ENCODE measurements at places on chromosomes 12 and 14. TPM values are rescaled to one million over a fixed set of nuclear protein-coding genes. Genes with fewer than 3 reads are reported as not detected.

DNA sequence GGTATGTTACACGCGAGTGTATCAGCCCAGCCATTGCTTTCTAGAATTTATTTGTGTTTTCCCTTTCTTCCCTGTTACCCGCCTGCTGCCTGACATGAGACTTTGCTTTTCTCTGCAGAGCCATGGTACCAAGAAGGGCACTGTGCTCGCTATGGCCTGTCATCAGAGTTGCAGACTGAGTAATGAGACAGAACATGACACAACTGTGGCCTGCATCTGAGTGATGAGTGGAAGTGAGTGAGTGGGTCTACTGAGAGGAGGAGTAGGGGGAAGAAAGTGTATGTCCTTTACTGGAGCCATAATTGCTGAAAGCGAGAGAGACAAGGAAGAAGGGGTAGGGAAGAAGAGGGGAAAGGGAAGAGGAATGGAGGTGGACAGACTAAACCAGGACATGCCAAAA is 2.9 kb downstream of the RILPL1 start:
- no peak for DNase-seq

DNA sequence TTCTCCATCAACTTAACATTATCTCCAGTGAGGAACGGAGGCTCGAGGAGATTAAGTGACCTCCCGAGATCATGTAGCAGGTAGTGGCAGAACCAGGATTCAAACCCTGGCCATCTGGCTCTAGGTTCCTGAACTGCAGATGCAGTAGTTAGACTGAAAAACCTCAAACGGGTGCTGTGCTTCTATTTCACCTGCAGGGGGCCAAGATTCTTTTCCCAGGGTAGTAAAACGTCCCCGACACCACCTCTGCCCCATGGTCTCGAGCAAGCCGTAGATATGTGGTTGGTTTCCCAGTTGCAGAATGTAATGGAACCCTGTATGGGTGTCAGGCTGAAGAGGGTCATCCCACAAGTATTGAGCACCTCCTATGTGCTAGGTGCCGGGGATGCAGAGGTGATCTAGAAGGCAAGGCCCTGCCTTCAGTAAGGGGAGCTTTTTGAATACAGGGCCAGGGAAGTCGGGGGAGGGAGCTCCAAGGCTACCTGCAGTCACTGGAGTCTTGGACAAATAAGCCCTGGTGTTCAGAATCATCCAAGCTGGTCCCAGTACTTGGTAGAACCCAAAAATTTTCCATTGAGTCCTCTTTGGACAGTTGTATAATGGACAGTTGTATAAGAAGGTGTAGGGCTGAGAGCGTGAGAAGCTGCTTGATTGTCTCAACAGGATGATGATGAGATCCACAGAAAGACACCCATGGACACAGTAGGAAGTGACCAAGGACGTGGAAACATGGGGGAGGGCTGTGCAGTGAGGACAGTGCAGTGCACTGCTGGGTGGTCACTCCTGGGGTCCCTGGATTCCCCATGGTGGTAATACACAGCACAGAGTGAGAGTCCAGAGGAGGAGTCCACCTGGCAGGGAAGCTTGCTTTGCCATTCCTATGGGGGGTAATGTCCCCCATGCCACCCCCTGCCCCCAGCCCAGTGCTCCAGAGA is 197.2 kb downstream of the CHST11 start:
- no peak for DNase-seq

DNA sequence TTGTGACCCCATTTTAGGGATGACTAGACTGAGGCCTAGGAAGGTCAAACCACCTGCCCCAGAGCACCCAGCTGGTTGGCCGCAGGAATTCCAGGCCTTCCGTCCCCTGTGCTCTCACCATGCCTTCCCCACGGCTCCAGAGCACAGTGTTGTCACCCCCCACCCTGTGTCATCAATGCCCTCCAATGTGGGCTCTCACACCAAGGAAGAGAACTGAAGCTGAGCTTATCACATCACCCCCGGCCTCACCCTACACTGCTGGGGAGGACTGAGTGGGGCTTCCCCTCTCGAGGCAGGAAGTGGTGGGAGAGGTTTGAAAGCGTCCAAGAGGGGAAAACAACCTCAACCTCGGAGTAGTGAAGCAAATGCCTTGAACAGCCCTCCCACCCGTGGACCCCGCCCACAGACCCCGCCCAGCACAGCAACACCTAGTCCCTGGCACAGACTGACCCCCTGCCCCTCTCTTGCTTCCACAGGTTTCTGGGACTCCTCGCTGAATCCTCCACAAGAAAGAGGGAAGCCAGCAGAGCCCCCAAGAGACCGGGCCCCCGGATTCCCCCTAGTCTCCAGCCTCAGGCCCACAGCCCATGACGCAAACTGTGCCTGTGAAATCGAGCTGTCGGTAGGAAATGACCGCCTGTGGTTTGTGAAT is 97.2 kb downstream of the LGMN start:
- DNase-seq = no peak

GRCh38 chr12:129258781-129259318 is 405.6 kb downstream of the GLT1D1 start:
- DNase-seq = no peak

GRCh38 chr12:29782871-29783772 is 620 bp downstream of the TMTC1 start:
- DNase-seq = peak; percentile 48

GRCh38 chr12:62658910-62659309 is 192.3 kb downstream of the MON2 start:
- DNase-seq = no peak

The BHLHE41 gene
- 37.5 TPM for total RNA-seq

The RBMS2 gene
- total RNA-seq = 19.4 TPM

The PMCH gene
- total RNA-seq = not detected

The CRIP1 gene
- 4.0 TPM for total RNA-seq
